ENCODE measurements at places on chromosomes 1 and 21.

GRCh38 chr1:10867138-10867721 lies 70.8 kb upstream of the CASZ1 start:
- DNase-seq, result peak; percentile 48

- DNase-seq, result no peak
Measured at GRCh38 chr1:201364808-201365105, 12.7 kb downstream of the TNNT2 start.

DNA sequence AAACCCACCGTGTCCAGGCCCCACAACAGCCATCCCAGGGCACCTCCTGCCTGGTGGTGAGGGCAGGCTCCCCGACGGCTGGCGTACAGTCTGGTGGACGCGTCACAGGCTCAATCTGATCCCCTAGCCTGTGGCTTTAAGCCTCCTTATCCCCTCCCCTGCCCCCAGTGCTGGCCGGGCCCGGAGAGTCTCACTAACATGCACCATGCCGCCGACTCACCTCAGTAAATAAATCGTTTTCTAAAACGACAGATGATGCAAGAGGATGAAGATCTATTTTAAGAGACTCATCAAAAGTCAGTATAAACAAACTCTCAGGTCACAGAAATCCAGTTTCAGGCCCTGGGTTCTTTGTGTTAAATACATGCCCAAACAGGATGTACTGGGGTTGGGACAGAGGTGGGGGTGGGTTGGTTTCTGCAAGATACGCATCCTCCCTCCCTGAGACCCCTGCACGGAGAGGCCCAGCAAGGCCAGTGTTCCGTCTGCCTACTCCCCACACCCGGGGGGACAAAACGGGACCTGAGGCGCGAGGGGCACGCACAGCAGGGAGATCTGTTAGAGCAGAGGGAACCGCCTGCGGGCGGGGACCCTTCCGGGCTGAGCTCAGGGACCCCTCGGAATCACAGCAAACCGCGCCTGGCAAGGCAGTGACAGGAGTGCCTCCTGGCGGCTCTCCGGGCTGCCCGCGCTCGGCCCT lies 3.1 kb downstream of the PANK4 start:
- DNase-seq, result no peak

DNA sequence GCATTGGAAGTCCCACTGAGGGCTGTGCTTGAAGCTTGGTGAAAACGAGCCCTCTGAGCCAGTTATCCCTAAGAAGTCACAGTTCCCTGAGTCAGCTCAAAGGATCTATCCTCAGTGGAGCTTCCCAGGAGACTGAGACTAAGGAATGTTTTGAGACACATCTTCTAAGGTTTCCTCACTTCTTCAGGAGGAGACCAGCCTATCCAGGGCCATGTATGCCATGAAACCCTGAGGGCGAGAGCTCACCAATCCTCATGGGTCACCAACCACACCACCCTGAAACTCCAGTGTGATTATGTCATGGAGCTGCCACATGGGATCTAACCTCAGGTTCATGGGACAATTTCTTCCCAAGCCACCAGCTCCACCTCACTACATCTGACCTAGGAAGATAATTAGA lies 7.6 kb upstream of the TIE1 start:
- DNase-seq, result no peak

- DNase-seq, result no peak
Measured at GRCh38 chr1:92958203-92958970, 2.9 kb downstream of the DIPK1A start.

DNA sequence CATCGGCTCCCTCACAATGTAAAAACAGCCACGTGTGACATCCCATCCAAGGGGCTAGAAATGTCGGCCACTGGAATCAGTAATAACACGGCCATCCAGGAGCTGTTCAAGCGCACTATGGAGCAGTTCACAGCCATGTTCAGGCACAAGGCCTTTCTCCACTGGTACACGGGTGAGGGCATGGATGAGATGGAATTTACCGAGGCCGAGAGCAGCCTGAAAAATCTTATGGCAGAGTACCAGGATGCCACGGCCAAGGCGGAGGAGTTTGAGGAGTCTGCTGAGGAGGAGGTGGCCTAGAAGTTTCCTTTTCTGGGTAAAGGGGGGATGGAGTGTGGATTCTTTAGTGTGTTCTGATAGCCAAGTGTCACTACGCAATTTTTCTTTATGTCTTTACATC lies 61.1 kb upstream of the MAP1LC3C start:
- no peak for DNase-seq

DNA sequence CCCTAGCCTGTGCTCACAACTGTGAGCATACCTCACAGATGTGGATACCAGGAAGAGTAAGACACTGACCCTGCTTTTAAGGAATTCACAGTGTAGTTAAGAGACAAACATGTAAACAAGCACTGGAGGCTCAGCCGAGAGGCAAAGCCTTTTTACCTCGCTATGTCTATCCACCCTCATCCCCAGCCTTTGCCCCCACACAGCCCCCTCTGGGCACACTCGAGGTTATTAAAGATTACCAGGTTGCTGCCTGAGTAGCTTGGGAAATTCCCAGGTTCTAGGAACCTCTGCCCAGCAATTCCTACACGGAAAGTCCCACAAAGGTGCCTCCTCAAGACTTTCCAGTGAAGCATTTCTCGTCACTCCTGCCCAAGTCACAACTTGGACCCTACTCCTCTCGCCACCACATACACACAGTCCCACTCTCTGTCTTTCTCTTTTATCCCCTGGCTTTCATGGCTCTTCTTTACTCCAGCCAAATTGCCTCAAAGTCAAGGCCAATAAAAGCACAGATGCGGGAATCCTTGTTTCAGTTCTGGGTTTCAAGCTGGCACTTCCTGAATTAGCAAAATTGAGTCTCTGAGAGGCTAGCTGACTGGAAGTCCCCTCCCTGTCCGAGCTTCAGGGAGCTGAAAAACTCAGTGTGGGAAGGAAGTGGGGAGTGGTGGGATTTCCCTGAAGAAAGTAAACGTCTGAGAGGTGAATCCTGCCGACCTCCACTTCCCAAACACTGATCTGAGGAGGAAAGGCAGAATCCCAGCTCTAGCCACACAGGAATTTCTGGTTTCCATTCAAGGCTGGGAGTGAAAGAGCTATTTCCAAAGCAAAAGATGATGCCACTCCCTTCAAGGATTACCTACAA lies 7.6 kb downstream of the DENND2D start:
- peak; percentile 57 for DNase-seq

DNA sequence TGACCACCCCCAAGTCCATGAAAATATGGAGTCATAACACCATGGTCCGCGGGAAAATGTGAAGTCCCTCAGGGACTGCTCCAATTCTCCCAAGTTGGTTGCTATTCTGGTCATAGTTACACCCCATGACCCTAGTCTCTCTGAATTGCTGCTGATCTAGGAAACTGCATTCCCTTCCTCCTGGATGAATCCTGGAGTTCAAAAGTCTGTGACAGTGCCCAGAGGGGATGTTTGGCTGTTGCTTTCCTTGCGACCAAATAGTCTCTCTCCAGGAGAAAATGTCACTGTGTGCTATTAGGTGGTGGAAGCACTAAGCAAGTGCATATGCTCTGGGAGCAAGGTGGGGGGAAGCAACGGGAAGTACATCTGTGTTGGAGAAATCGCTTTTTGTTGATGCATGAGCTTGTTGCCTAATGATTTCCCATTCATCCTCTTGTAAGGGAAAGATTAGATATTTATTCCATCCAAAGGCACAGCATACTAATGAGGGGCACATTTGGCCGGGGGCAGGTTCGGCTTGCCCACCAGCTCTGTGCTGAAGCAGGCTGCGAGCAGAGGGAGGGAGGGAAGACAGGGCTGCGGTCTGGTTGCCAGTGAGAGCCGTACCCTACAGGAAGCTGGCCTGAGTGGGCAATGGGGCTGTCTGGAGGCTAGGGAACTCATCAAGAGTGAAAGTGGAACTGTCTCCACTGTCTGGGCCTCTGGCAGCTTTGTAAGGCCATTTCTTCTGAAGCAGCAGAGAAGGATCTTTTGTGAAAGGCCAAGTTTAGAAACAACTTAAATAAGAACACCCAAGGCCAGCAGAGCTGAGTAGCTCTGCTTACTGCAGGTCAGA lies 27.2 kb downstream of the SYT6 start:
- DNase-seq, result no peak

DNA sequence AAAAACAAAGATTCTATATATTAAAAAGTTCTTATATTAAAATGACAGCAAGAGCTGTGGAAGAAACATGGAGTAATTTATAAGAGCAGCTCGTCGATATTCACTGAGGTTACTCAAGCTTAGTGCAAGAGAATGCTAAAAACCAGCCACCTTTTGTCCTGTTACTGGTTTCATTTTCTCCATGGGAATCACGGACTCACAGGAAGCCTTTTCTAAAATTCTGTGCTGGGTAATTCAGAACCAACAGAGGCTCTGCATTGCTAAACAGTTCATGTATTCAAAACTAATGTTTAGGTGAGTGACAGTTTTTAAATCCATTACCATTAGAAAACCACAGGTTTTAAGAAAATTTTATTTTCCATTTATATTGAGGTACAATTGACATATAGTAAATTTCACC lies 147.8 kb upstream of the MAP1LC3C start:
- DNase-seq, result no peak

- DNase-seq, result no peak
Measured at GRCh38 chr21:45466330-45467220, 61.6 kb downstream of the COL18A1 start.

GRCh38 chr1:156480411-156481192 lies 20.0 kb downstream of the MEF2D start:
- DNase-seq, result peak; percentile 86

- DNase-seq, result no peak
Measured at GRCh38 chr1:187763976-187764375, 935.2 kb downstream of the PLA2G4A start.
